NCI-H446 (cell line): ENCODE measurements at places on chromosomes 1 and 21.
A peak's percentile ranks its signal among the peaks of the same experiment; 100 is the strongest.

- DNase-seq, result no peak
These were observed 122.3 kb downstream of the PGBD5 start for GRCh38 chr1:230303822-230304221.

- no peak for DNase-seq
These were observed 70.7 kb downstream of the MTR start for GRCh38 chr1:236865818-236866155.

GRCh38 chr1:100234432-100234831 is 15.2 kb downstream of the DBT start:
- DNase-seq, result no peak

GRCh38 chr1:183263886-183264602 is 78.0 kb downstream of the LAMC2 start:
- peak; percentile 23 for DNase-seq

DNA sequence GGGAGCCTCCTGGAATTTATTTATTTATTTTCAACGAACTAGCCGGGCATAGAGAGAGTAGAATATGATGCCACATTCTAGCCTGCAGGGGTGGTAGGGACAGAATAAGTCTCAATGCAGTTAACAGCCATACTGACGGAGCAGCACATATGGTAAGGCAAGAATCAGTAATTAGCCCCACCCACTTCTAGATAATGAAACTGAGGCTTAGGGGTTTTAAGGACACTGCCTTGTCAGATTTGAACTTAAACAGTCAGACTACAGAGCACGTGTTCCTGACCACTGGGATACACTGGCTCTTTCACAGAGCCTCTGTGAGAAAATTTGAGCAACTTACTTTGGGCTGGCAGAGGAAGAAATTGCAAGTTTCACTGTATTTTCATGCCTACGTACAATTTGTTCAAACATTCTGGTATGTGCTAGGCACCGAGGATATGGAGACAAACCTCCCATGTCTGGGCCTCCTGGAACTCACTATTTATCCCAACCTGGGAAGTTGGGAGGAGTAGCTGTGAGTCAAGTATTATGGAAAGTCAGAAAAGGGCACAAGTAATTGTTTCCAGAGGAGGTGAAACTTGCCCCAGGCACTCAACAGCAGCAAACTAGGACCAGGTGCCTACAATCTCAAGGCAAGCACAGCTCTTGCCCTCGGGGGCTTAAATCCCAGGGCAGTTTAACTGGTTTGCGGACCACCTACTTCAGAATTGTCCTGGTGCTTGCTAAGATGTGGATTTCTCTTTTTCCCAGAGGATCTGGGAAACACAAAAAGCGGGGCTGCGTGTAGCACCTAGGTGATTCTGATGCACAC is 1.6 kb upstream of the CLIC4 start:
- DNase-seq, result no peak

- no peak for DNase-seq
These were observed 21.5 kb upstream of the SLC25A34 start for GRCh38 chr1:15714406-15715136.

GRCh38 chr1:207868251-207868773 is 42.6 kb downstream of the CD34 start:
- no peak for DNase-seq

DNA sequence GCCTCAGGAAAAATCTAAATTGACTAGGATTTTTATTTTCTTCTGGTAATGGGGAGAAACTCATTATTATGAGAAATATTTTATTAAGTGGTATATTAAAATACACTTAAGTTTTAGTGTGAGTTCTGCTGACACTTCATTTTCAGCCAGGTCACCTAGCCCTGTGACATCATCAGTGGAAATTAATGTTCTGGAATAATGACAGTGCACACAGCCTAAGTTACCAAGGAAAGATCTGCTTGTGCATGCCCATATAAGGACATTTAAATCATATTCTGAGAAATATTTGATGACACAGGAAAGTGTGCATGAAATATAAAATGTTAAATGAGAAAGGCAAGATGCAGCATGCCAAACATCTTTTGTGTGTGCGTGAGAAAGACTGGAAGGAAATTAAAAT is 102.0 kb downstream of the KIF14 start:
- no peak for DNase-seq

DNA sequence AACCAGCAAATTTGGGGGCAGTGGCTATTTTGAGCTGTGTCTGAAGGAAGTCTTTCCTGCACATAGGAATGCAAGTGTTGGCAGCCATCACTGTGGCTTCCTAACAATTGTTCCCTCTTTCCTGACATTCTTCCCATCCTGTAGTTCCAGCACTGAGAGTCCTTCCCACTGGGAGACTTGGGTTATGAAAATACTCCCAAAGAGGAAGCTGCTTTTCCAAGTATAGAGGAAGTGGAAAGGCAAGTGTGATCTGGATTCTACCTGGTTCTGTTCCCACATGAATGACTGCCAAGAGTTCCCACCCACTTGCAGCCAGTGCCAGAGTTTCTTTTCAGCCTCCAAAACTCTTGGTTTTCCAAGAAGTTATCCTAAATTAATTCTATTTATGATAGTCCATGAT is 98.5 kb upstream of the CD53 start:
- DNase-seq, result no peak

GRCh38 chr1:33235521-33235920 is 20.8 kb upstream of the ZNF362 start:
- DNase-seq, result no peak

GRCh38 chr1:95095833-95096217 is 21.3 kb upstream of the TLCD4 start:
- no peak for DNase-seq

GRCh38 chr1:183732236-183732880 is 72.6 kb upstream of the RGL1 start:
- peak; percentile 92 for DNase-seq

GRCh38 chr1:43468414-43468813 is 14.7 kb upstream of the HYI start:
- no peak for DNase-seq

DNA sequence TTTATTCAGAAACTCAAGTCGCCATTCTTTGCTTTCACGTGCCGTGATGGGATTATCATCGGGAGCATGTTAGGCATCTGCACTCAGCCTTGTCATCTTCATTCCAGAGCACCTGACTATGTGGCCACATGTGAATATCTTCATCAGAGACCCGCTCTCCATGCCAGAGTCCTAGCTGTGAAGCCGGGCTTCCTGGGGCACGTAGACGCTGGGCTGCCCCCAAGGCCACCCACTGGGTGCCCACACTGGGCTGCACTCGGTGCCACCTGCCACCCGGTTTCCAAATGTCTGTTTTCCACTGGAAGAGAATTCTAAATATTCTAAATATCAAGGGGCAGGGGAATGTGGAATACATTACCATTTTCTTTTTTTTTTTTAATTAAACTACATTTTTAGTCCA is 43.8 kb downstream of the SLC37A1 start:
- DNase-seq, result no peak

DNA sequence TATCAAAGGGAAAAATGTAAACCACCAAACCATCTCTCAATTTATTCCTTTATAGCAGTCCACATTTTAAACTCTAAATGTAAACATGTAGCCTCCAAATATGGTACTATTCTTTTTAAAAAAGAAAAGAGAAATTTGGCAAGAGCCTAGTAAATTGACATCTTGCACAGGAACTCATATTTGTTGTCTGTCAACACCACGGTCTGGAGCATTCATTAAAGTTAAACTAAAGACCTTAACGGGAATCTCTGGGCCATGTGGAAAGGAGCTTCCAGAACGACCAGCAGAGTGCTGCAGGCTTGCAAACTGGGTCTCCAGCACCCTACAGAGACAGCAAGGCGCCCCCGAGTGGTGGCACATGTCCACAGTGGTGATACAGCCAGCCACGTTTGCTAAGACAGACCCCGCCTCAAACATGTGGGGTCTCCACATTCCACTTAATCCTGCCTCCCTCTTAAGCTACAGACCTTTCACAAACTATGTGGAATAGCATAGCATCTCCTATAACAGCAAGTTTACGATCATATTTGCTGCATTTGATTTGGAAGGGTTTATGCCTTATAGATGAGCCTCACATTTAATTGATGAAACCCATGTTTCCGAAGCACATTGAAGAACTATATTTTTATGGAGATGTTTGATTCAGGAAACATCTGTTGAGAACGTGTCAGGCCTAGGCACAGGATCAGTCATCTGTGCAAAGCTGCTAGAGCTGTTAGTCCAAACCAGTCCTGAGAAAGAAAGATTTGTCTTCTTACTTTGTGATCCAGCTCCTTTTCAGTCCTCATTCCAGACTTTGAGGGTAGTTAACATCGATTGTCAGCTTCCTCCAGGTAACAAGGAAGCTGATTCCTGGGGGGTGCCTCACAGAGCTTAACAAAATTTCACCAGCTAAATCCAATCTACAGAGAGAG is 96.4 kb upstream of the BACE2 start:
- DNase-seq, result no peak

- DNase-seq, result no peak
These were observed 11.6 kb downstream of the AHDC1 start for GRCh38 chr1:27592232-27592930.

DNA sequence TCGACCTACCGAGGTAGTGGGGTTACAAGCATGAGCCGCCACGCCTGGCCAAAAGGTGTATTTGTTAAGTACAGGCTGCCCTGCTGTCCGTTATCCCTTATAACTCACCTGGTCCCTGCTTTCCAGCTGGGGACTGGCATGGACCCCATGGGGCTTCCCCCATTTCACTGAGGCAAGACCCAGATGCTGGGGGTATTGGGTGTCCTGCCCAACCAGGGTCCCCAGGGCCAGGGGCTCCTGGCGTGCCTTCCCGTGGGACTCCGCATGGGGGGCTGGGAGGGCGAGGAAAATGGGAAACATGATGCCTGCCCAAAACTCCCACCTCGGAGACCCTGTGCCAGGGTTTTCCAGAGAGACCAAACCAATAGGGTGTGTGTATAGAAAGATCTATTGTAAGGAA is 64.4 kb downstream of the FAAP20 start:
- DNase-seq, result no peak

GRCh38 chr1:183675883-183676585 is 22.9 kb upstream of the APOBEC4 start:
- DNase-seq, result no peak

GRCh38 chr21:33542640-33543504 is at the start of gene SON:
SON (plus strand) TSS chr21:33543038; CDS start chr21:33543093, 55 bp downstream.
- DNase-seq, result peak; percentile 99

GRCh38 chr1:161176468-161177111 is 717 bp downstream of the B4GALT3 start:
- no peak for DNase-seq

GRCh38 chr1:185786524-185786923 is 52.3 kb downstream of the HMCN1 start:
- DNase-seq, result no peak

GRCh38 chr1:58833166-58833565 is 49.3 kb upstream of the JUN start:
- no peak for DNase-seq

GRCh38 chr1:204549313-204549712 is 33.1 kb downstream of the MDM4 start:
- DNase-seq, result no peak

DNA sequence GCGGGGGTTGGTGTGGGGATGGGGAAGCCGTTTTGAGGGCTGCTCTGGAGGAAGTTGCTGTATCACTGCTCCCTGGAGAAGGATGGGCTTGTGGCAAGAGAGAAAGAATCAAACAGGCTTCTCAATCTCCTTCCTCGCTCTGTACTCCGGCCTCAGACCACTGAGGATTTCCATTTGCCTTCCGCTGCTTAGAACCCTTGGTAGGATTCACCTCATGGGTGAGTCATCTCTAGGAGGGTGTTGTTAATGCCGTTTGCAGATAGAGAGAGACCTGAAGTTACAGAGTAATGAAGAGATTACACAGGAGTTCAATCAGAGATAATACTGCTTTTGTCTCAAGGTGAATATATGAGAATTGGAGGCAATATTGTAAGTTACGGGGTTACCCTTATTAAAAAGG is 15.3 kb downstream of the SLC35F3 start:
- DNase-seq, result no peak

DNA sequence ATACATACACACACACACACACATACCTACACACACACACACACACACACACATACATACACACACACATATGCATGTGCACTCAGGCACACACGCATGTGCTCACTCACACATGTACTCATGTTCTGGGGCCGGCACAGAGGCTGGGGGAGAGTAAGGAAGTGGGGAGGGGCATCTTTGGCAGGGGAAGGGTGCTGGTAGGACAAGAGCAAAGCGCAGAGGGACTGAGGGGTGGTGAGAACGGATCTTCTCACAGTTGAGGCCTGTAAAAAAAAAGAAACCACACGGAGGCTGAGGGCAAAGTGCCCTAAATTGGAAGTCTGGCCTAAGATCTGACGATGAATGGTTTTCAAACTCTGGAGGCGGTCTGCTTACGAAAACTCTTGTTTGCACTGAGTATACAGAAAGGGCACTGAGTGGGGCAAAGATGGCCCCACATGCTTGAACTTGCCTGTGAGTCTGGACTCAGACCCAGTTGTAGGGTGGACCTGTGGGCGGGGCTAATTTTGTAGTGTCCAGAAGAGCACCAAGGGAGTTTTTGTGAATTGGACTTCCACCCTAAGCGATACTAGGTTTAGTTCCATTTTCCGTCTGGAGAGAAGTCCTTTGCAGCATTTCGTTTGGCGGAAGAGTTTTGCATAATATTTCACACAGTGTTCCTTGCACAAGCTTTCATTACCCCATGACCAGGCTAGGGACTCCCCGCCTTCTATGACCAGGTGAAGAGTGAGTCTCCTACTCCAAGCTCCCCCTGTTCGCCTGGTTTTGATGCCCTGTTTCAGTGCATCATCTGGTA is 79.3 kb upstream of the LYST start:
- no peak for DNase-seq

GRCh38 chr1:246435421-246436041 is 71.5 kb downstream of the SMYD3 start:
- DNase-seq, result no peak

GRCh38 chr1:3345792-3346191 is 108.7 kb upstream of the ARHGEF16 start:
- DNase-seq, result no peak

DNA sequence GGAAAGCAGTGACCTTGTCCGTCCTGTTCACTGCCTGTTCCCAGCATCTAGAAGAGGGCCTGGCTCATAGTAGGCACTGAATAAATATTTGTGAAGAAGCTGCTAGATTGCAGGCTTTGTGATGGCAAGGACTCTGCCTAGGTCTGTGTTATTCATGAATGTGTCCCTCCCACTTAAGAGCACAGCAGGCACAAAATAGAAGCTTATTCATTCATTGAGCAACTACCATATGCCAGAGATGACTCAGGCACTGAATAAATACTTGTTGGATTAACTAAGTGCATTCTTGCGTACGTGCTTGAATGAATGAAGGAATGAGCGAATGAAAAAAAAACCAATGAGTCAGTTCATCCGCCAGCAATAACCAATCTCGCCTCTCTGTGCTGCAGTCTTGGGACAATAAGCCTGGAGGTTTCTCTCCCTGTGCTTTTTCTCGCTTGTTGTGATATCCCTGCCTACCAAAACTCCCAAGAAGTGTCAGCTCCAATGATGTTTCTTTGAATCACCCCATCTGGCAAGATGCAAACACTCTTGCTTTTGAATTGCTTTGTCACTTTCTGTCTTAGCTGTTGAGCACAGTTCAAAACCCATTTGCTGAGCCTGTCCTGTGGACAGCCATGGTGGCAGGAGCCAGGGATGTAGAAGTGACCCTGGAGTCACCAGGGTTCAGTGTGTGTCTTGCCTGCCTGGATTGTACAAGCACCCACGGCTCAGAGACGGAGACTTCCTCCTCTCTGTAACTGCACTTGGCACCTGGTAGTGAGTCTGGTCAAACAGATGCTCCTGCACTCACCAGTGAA is 143.9 kb downstream of the KAZN start:
- DNase-seq, result no peak
